ENCODE measurements at places on chromosomes 1 and 21. TPM values are rescaled to one million over a fixed set of nuclear protein-coding genes. Genes with fewer than 3 reads are reported as not detected.

DNA sequence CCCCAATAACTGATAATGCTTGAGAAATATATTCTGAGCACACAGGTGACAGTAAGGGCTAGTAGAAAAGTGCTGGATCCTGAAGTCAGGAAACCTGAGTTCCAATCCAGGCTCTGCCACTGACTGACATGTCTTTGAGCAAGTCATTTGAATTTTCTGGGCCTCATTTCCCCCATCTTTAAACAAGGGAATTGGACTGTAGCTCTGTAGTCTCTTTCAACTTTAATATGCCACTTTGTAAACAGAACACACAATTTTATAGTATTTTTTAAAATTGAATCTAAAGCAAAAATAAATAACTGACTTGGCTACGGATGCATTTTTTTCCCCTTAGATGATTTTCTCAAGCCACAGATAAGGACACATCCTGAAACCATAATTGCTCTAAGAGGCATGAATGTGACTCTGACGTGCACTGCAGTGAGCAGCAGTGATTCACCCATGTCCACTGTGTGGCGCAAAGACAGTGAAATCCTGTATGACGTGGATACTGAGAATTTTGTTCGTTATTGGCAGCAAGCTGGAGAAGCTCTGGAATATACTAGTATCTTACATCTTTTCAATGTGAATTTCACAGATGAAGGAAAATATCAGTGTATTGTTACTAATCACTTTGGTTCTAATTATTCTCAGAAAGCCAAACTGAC, 37.0 kb downstream of the LRIG2 start:
- no peak overlapping the region for H3K4me3 ChIP-seq
- peak; percentile 14 for DNase-seq
- no peaks in the 10 kb centered on the region for H3K27me3 ChIP-seq

DNA sequence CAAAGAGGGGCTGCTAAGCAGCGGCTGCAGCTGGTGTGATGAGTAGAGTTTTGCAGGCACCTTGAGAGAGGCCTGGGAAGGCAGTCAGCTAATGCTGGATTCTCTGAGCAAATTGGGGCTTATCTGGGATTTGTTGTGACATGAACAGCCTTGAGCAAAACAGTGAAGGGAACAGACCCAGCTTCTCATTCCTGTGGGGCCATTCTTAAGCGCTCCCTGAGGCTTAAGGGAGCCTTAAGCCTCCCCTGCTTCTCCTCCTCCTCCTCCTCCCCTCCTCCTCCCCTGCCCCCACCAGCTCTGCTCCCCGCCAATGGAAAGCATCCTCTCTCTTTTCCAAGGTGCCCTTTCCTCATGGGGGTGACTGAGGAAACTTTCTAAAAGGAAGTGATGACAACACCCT, 21.3 kb downstream of the HMGCS2 start:
- no peak overlapping the region for H3K27ac ChIP-seq
- no peaks in the 10 kb centered on the region for H3K27me3 ChIP-seq
- H3K36me3 ChIP-seq = peaks cover 21% of the 10 kb centered on the region
- no peaks in the 10 kb centered on the region for H3K4me1 ChIP-seq
- H3K4me3 ChIP-seq = no peak overlapping the region
- DNase-seq = no peak

- no peaks in the 10 kb centered on the region for H3K36me3 ChIP-seq
- H3K27ac ChIP-seq = no peak overlapping the region
- no peaks in the 10 kb centered on the region for H3K27me3 ChIP-seq
- H3K4me1 ChIP-seq = no peaks in the 10 kb centered on the region
Observed at GRCh38 chr21:23217597-23217996, 2219.4 kb downstream of the NCAM2 start.

- H3K27me3 ChIP-seq = no peaks in the 10 kb centered on the region
- no peaks in the 10 kb centered on the region for H3K4me1 ChIP-seq
- H3K4me3 ChIP-seq = no peak overlapping the region
- H3K36me3 ChIP-seq = no peaks in the 10 kb centered on the region
- H3K27ac ChIP-seq = no peak overlapping the region
Observed at GRCh38 chr1:41580520-41581172, 96.2 kb upstream of the EDN2 start.

CEP350 gene
- 42.2 TPM for total RNA-seq

FBXO44 gene
- total RNA-seq = 28.2 TPM

FCN3 gene
- total RNA-seq = not detected

TSHB gene
- not detected for total RNA-seq

All from A673 (cell line).